H1 (cell line): ENCODE measurements at places on chromosomes 12 and 14. TPM values are rescaled to one million over a fixed set of nuclear protein-coding genes. Genes with fewer than 3 reads are reported as not detected.

DNA sequence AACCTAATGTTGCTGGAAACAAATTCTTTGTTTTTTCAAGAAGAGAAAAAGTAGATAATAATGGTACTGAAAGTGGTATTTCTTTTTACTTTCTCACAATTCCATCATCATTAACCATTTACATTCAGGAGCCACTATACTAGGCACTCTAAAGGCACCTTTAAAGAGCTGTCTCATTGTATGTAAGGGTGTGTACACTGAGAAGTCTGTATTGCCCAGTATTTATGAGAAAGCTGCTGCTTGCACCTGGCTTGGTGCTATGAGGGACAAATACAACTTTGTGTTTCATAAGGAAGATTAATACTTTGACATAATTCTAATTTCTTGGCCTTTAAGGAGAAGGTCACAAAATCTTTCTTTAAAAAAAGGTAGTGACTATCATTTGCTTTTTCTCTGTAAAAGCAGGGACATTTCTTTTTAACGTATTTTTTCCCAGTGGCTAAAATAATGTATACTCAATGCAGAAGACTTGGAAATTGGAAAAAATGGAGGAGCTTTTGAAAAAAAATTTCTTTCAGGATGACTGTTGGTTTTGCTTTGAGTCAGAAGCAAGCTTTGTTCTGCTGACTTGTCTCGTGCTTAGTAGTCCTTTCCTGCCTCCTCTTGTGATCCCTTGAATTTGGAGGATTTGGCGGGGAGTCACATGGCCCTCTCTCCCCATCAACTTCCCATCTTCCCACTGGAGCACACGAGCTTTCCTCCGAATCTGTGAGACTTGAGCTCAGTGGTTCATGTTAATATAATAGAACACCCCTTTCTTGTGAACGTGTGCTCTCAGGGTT, 50.1 kb downstream of the RASSF3 start:
- DNase-seq: no peak

- no peak for DNase-seq
Observed at GRCh38 chr12:20985399-20985798, 145.6 kb upstream of the SLCO1B1 start.

DNA sequence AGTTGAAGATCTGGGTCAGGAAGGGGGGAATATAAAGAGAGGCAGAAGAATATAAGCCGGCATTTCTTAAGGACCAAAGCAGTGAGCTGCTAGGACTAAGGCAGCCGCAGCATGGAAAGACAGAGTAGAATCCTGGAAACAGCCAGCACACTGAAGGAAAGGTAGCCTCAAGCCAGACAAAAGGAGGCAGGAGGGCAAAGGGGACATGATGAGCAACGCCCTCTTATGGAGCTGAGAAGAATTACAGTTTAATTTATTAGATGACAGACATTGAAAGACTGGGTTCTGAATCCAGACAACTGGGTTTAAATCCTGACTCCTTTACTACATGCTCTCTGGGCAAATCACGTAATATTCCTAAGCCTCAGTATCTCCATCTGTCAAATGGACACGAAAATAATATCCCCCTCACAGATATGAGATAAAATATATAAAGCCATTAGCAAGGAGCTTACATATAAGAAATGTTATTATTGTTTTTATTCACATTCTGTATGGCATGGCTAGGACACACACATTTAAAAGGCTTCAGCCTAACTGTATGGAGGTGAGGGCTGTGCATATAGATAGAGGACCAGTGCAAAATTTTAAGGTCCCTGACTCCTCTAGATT, 8.1 kb upstream of the PCED1B start:
- no peak for DNase-seq

DNA sequence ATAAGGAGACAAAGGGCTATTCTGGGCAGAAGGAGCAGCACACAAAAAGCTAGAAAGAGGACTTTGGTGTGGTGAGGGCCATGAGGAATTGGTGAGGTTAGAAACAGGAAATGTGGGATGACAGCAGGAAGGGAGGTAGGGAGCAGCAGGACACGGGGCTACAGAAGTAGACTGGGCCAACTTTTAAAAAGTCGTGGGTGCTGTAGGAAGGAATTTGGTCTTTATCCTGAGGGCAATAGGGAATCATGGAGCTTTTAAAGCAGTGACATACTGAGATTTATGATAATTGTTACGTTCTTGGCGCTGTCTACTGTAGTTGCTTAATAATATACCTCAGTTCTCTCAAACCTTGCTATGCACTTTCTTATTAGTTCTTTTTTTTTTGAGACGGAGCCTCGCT, 8.2 kb upstream of the CHURC1 start:
- DNase-seq: no peak

DNA sequence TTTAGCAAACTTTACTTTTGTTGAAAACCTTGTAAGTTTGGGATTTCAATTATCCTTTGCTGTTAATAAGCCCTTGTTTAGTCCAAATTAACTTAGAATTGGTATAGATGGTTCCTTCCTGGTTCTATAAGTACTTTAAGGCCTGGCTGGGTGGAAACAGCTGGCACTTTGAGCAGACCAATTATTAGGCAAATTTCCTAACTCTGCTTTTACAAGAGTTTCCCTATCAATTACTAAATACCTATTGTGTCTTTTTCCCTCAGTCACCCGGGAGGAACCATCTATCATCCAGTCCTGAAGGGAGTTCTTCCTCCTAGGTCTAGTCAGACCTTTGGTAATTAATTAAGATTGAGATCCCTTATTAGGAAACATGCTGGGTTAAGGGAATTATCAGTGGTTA, 138.0 kb downstream of the SLC38A6 start:
- DNase-seq: no peak

GRCh38 chr12:109466821-109467220, 10.3 kb downstream of the KCTD10 start:
- DNase-seq: no peak

DNA sequence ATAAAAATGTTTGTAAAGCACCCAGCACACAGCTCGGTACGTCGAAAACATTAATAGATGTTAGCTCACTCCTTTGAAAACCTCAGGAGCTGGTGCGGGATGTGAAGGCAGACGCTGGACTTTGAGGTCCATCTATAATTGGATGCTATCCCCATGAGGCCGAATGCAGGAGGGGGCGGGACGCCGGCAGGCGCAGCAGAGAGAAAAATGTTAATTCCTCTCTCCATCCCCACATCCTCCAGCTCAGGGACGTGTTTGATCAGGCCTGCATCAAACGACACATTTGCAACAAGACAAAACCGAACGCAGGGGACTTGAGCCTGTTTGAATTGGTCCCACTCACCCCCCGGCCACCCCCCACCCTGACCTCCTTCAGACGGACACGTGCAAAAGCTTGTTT, 231.0 kb downstream of the RBM19 start:
- no peak for DNase-seq

- DNase-seq: no peak
Observed at GRCh38 chr12:124557518-124558223, 9.7 kb downstream of the NCOR2 start.

DNA sequence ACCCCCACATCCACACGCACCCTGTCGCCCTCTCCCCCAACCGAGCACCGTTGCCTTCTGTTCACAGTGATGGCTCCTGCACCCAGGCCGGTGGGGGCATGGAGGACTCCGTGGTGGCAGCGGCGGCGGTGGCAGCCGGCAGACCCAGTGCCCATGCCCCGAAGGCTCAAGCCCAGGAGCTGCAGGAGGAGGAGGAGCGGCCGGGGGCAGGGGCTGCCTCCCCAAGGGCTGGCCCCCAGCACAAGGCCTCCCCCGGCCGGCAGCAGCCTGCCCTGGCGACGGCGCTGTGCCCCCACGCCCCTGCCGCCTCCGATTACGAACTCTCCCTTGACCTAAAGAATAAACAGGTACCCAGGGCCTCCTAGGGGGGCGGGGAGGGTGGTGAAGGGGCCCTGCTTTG, 59.0 kb downstream of the IQSEC3 start:
- no peak for DNase-seq

GRCh38 chr12:99627459-99627858, 20.1 kb upstream of the GARIN6 start:
- DNase-seq: no peak

DNA sequence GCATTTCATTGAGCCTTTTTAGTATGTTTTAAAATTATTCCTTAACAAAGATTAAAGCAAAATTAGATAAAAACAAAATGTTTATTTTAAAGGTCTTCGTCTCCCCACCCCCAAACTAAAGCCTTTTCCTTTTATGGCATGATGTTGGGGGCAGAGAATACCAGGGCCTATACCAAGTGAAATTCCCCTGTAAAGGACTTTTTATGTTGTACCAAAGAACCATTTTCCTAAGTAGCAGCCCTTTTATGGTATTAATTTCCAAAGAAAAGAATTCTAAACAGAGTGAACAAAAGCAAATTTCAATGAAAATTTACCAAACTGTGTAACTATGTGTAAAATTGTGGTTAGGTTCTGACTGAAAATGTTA, 71.9 kb upstream of the GNPNAT1 start:
- no peak for DNase-seq

DNA sequence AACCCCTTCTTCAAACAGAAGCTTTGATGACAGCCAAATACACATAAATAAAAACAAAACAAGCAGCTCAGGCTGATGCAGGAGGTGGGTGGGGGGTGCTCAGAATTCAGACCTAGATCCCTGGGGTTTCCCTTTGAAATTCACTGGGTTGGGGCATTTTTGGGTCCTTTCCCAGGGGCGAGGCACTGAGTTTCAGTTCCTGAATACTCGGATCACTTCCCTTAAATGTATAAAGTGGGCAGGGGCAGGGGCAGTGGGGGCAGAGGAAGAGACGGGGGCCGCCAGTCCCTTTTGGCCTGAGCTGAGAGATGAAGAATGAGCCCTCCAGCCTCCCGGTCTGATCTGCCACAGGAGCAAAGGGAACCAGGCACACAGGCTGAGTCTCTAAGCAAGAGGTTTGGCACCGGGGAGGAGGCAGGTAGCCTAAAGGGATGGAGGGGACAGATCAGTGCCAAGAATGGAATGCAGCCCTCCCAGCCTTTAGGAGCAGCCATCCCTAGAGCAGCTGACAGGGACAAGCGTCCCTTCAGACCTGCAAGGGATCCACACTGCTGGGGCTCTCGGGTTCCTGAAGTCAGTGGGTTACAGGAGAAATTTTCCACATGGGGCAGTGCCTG, 20.3 kb downstream of the KDM2B start:
- no peak for DNase-seq

GRCh38 chr12:31316891-31317290, 9.1 kb downstream of the SINHCAF start:
- no peak for DNase-seq

GOLGA3 gene
- 33.1 and 33.4 TPM in 2 replicates for total RNA-seq

GPX2 gene
- total RNA-seq: 0.30 and 0.50 TPM in 2 replicates

CDCA3 gene
- total RNA-seq: 47.4 and 47.7 TPM in 2 replicates

JKAMP gene
- 31.3 and 34.9 TPM in 2 replicates for total RNA-seq
